ENCODE measurements at places on chromosomes 5 and 9. TPM values are rescaled to one million over a fixed set of nuclear protein-coding genes. Genes with fewer than 3 reads are reported as not detected.

HMCN2 gene
- total RNA-seq = not detected

- DNase-seq = no peak
Measured at GRCh38 chr5:93401634-93402213, 179.3 kb downstream of the NR2F1-AS1 start.

GRCh38 chr9:99056886-99057664 is 47.8 kb upstream of the TGFBR1 start:
- peak; percentile 91 for DNase-seq

DNA sequence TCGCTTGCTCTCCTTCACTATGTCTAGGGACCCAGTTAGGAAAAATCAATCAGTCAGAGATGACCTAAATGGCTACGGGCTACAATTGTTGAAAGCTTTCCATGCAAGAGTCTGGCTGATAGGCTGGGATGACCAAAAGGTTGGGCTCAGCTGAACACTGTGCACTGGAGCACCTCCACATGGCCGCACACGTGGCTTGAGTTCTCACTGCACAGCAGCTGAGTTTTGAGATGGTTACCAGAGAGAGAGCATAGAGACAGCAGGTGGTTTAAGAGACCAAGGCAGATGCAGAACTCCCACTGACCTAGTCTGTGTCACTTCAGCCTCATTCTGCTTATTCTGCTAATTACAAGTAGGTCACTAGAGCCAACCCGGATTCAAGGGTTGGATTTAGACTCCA is 2354.8 kb upstream of the C9orf72 start:
- no peak for DNase-seq

DNA sequence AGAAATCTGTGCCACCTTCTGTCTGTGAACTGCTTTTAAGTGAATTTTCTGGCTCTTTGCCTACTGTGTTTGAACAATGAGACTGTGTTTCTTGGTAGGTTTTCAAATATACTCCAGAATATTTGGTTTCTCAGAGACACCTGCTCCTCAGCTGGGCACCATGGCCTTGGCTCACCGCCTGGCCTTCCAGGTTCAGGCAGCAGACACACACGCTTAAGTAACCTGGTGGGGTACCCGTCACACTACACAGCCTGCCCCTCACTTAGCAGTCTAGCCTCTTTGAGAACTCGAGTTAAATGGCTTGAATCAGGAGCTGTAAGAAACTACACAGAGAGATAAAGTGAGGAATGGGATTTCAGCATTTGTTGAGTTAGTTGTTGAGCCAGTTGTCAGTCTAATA is 530.5 kb downstream of the MTRR start:
- DNase-seq = no peak

SHC3 gene
- total RNA-seq = 13.9 TPM

MARCOL gene
- not detected for total RNA-seq

SLC45A2 gene
- not detected for total RNA-seq

MLANA gene
- not detected for total RNA-seq

FOXI1 gene
- not detected for total RNA-seq

DNA sequence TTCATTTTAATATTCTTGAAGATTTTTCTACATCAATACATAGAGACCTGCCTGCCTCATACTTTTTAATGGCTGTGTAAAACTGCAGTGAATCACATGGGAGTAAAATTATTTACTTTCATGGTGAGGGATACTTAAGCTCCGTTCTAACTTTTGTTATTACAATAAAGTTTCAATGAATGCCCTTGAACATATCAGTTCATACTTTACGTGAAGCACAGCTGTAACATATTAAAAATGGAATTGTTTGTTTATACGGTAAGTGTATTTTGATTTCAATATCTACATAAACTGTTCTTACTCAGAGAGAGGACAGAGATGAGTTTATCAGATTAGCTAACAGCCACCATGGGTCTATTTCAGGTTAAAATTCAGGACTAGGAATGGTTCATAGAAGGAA is 155.1 kb downstream of the NR3C1 start:
- peak; percentile 68 for DNase-seq

ACTL7A gene
- total RNA-seq = not detected

DNA sequence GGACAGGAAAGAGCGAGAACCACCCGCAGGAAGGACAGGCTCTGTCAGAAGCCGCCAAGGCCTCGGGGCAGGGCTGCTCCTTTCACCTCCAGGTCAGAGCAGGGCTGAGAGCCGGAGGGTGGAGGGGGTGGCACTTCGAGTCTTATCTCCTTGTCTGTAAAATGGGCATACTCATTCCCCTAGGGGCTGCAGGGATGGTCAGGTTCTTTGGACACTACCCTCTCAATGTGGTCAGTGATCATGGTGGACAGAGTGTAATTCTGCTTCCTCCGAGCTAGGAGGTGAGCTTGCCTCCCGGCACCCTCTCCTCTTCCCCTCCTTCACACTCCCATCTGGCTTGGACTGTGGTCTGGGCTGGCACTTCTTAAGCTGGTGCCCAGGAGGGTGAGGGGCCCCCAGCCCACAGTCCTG is 39.6 kb downstream of the RGS3 start:
- no peak for DNase-seq

DNA sequence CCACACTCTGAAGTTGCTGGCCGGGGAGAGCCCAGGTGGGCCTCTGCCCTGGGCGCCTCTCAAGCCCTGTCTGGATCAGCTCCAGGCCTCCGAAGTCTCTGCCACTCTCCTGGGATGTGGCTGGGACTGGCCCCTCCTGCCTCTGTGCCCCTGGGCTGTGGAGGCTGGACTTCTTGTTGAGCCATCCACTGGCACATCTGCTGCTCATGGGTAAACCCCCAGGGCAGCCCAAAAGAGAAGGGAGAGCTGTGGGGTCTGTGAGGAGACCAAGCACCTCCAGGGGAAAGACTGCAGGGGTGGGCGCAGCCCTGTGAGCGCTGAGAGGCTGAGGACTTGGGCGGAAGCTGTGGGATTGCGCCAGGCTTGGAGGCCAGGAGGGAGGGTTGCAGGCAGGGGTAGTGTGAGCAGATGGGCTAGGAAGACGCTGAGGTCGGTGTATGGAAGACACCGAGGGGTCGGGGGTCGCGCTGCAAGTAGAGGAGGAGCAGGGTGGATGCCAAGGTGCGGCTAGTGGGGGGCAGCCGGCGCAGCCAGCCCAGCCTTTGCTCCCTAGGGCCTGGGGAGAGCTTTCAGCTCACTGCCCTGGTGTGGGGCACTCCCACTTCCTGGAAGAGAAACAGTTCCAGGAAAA is 118.1 kb downstream of the WNK2 start:
- DNase-seq = no peak

CARD9 gene
- 0.36 TPM for total RNA-seq

GRCh38 chr5:74517700-74518099 is 122.8 kb downstream of the ENC1 start:
- peak; percentile 86 for DNase-seq

- no peak for DNase-seq
Measured at GRCh38 chr5:90658620-90659019, 100.0 kb downstream of the ADGRV1 start.

DNA sequence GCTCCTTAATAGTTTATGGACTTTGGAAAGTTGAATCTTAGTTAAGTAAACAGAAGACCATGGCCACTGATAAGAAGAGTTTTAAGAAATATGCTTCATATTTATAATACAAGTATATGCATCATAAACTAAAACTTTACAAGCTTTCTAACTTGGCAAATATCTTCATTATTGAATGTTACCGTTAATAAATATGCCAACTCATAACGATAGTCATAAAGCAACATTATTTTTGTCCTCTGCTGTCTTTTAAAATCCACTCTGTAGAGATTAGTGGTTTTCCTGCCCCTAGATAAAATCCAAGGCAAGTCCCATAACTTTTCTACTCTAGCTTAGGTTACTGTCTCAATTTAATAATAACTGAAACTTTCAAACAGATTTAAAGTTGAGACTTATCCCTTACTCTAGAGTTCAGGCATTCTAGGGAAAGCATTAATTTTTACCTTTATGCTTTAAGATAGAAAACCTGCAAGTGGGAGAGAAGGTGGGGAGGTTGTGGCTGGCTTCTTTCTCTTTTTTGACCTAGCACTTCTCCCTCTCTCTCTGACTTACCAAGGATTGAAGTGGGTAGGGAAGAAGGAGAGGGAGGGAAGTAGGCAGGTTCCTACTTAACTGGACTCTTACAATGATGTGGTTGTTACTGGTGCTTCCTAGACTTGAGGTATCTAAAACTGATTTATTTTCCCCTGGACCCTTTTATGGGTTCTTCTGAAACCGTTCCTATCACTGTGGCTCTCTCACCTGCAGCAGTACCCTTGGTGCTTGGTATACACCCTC is 29.6 kb downstream of the RNF145 start:
- peak; percentile 22 for DNase-seq

GRCh38 chr5:72882989-72883388 is 66.5 kb downstream of the TNPO1 start:
- DNase-seq = no peak

PCDHA9 gene
- total RNA-seq = under 0.01 TPM

GRCh38 chr5:108858959-108859358 is 111.3 kb downstream of the FER start:
- DNase-seq = peak; percentile 44

- no peak for DNase-seq
Measured at GRCh38 chr9:89808756-89809181, 204.0 kb downstream of the GADD45G start.

RETREG1 gene
- total RNA-seq = not detected

GRCh38 chr5:1771149-1772065 is 28.2 kb downstream of the MRPL36 start:
- no peak for DNase-seq

- no peak for DNase-seq
Measured at GRCh38 chr9:27377147-27377807, 80.3 kb upstream of the EQTN start.

- DNase-seq = no peak
Measured at GRCh38 chr5:171495122-171495700, 75.8 kb downstream of the FGF18 start.

GRCh38 chr5:164352695-164353094 is 847.3 kb downstream of the MAT2B start:
- no peak for DNase-seq

TMEM232 gene
- 0.56 TPM for total RNA-seq

DNA sequence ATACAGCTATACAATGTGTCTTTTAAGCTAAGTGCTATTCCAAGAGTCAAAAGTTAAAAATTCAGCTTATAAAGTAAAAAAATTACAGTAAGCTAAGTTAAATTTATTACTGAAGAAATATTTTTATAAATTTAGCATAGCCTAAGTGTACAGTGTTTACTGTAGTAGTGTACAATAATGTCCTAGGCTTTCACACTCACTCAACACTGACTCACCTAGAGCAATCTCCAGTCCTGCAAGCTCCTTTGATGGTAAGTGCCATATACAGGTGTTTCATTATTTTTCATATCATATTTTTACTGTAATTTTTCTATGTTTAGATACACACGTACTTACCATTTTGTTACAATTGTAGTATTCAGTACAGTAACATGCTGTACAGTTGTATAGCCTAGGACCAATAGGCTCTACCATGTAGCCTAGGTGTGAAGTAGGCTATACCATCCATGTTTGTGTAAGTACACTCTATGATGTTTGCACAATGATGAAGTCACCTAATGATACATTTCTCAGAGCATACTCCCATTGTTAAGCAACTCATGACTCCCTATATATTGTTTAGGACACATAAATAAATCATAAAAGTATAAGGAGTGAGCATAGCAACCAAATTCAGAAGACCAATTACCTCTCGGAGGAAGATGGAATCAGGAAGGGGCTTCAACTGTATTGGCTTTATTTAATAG is 165.1 kb upstream of the SLC30A5 start:
- no peak for DNase-seq

DNA sequence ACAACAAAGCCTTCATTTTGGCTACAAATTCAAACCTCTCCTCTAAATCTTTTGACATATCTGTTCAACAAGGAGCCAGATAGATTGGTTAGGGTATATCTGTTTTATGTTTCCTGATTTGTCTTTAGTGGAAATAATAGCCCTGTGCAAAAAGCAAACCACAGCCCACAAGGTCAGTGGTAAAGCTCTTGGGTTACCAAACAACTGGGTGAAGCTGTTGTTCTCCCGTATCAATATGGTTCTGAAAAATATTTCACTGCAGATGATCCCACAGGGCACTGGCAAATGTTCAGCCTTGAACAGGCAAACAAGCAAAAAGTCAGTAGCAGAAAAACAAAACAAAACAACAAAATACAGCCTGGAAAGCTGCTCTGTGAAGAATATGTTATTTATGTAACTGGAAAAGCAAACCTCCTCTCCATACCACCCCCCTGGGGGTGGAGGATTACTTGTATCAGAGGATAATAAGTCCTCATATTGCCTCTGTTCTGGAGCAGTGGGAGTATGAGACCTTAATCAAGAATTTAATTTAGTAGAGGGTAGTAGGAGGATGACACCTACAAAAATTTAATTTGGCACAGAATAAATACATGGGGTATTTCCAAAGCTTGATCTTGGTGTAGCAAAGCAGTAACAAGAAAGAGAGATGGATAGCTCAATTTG is 20.8 kb upstream of the PTBP3 start:
- no peak for DNase-seq
